ENCODE measurements at places on chromosomes 11 and 22.

- DNase-seq, result no peak
Observed at GRCh38 chr11:74685905-74686304, 45.3 kb downstream of the CHRDL2 start.

- no peak for DNase-seq
Observed at GRCh38 chr22:22942511-22943329, 55.1 kb downstream of the IGLL5 start.

DNA sequence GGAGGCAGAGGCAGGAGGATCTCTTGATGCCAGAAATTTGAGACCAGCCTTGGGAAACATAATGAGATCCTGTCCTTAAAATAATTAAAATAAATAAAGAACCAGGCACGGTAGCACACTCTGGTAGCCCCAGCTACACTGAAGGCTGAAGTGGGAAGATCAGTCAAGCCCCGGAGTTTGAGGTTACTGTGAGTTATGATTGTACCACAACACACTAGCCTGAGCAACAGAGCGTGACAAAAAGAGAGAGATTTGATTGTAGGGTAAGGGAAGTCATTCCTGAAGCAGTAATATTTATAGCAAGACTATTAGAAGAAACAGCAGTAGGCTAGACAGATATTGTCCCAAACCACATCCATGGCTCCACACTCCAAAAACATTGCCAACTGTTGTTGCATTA is 1408.4 kb upstream of the TENM4 start:
- DNase-seq, result no peak

GRCh38 chr22:37309211-37310074 is 27.1 kb downstream of the CYTH4 start:
- no peak for DNase-seq

GRCh38 chr22:38038426-38038825 is 18.8 kb upstream of the PICK1 start:
- DNase-seq, result no peak

- no peak for DNase-seq
Observed at GRCh38 chr11:1391165-1392075, 1.7 kb downstream of the BRSK2 start.

DNA sequence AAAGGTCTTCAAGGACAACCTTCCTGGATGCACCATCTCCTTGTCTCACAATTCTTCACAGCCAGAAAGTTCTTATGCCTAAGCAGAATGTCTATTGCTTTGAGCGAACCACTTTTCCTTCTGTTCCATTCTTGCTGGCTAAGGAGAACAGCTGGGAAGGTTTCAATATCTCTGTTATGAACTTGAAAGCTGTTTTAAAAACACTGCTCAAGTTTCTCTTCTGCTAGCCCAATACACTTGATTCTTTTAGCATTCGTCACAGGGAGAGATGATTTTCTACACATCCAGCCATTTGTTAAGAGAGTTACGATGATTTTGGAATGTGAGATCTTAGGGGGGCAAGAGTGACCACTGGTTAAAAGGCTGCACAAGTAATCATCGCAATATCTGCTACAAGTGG is 249.3 kb downstream of the KIRREL3 start:
- no peak for DNase-seq

DNA sequence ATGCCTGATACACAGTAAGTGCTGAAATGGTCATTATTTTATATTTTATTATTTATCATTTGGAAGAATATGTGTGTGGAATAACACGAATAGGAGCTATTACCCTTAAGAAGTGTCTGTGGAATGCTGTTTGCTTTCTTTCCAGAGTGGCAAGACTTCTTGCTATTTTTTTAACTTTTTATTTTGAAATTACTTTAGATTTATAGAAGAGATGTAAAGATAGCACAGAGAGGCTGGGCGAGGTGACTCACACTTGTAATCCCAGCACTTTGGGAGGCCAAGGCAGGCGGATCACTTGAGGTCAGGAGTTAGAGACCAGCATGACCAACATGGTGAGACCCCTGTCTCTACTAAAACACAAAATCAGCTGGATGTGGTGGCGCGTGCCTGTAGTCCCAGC is 58.9 kb upstream of the PAX6 start:
- DNase-seq, result no peak

DNA sequence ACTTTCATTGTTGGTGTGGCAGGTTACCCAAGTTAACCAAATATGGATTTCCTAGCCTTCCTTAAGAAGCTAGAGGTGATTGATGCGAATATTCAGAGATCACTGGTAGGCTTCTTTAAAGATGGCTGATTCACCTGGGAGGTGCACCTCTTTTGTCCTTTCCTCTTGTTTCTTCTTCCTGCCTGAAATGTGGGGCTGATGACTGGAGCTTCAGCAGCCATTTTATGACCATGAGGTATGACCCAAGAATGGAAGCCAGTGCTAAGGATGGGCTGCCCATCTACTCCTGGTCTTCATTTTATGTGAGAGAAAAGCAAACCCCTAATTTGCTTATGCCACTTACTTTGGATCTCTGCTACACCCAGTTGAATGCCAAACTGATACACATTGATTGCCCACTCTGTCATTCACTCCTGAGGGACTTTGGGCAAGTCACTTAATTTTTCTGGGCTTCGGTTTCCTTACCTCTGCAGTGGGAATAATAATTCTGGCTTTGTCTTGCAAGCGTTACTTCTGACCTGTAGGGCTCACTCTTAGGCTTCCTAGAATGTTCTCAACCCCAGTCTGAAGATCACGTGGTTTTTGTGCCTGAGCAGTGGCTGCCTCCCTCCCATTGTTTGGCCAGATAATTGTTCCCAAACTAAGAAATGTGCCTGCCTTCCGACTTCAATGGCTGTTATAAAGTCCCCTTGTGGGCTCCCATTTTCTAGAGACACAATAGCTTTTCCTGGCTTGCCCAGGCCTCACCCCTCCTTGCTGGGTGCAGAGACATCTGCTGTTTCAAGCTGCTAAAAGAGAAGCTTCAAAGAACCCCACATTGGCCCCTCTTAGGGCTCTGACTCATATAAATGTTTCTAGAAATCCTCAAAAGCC is 243.1 kb downstream of the ST3GAL4 start:
- DNase-seq, result no peak

GRCh38 chr11:1968454-1969002 is 21.4 kb downstream of the MRPL23 start:
- DNase-seq, result no peak

GRCh38 chr22:40733919-40734318 is 54.6 kb downstream of the MCHR1 start:
- no peak for DNase-seq

- no peak for DNase-seq
Observed at GRCh38 chr22:19473578-19473977, 5.4 kb downstream of the UFD1 start.

DNA sequence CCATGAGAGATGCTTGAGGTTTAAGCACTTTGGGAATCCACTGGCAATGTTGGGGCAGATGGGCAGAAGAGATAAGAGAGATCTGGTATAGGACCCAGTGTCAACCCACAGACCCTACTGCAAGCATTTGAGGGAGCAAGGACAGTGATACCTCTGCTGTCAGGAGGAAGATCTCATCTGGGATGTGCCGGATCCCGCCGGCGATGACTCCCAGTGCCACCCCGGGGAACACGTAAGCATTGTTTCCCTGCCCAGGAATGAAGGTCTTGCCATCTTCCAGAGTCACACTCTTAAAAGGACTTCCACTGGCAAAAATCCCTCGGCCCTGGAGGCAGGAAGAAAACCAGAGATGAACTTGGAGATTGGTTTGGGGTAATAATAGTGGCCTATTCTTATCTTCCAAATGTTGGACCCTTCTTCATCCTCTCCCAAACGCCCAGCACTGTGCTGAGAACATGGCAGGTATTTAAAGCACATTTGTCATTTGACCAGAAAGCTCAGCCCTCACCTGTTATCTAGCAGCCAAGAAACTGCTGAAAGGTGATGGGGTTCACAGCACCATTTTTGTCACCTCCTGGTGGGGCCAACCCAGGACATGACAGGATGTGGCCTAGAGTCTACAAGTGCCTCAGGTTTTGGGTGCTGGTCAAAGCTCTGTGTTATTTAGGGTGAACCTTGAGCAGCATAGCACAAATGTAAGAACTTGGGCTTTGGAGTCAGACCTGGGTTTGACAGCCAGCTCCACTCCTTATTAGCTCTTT is 71.7 kb downstream of the CCDC81 start:
- no peak for DNase-seq

GRCh38 chr11:44475114-44475686 is 90.3 kb upstream of the CD82 start:
- DNase-seq, result no peak

DNA sequence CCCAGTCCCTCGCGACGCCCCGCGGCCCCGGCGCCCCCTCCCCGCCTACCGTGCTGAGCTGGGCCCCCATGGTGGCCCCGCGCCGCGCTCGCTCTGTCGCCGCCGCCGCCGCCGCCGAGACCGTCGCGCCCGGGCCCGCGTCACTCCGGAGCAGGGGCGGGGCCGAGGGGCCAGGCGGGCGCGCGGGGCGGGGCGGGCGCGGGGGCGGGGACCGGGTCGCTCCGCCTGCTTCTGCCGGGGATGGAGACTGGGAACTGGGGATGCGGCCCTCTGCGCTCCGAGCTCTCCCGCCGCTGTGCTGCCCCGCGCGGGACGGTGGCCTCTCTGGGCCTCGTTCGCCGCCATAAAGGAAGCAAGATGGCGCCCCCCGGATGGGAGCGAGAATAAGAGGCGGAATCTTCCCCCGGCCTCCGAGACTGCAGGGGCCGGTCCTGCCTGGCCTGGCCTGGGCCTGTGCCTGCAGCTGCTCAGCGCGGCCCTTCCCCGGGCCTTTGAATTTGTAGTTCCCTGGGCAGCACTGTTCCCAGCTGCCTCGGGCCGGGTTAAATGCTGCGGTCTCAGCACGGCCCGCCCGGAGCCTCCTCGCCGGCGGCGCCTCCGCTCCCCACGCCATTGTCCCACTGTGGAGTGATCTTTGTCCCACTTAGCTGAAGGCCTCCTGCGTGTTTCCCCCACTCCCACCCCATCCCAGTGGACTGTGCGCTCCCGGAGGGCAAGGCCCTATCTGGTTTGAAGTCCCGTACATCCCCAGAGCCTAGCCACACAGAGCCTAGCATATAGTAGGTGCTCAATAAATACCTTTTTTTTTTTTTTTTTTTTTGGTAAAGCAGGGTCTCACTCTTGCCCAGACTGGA is at the start of gene CYB5R3:
Gene CYB5R3, minus strand, starts transcription at position 147 of the 854 bp plus-strand sequence. Its CDS starts 77 bp downstream, at position 70.
- no peak for DNase-seq

- no peak for DNase-seq
Observed at GRCh38 chr11:10674440-10674855, 19.1 kb downstream of the IRAG1 start.

- no peak for DNase-seq
Observed at GRCh38 chr22:36879775-36880174, 19.0 kb downstream of the NCF4 start.

- no peak for DNase-seq
Observed at GRCh38 chr11:44848203-44848962, 102.3 kb downstream of the TP53I11 start.

GRCh38 chr11:5298451-5298850 is 3.3 kb downstream of the OR51B4 start:
- DNase-seq, result no peak

Measured in NCI-H1436 treated with DMSO at 0.1 percent for 48 hours (cell line).